H1 (cell line): ENCODE measurements at places on chromosomes 1 and 21.

- H3K4me3 ChIP-seq, result no peak overlapping the region
- no peaks in the 10 kb centered on the region for H3K36me3 ChIP-seq
- H3K27me3 ChIP-seq, result no peaks in the 10 kb centered on the region
- DNase-seq, result peak; percentile 52
Measured at GRCh38 chr1:236287757-236288619, 6.2 kb upstream of the ERO1B start.

DNA sequence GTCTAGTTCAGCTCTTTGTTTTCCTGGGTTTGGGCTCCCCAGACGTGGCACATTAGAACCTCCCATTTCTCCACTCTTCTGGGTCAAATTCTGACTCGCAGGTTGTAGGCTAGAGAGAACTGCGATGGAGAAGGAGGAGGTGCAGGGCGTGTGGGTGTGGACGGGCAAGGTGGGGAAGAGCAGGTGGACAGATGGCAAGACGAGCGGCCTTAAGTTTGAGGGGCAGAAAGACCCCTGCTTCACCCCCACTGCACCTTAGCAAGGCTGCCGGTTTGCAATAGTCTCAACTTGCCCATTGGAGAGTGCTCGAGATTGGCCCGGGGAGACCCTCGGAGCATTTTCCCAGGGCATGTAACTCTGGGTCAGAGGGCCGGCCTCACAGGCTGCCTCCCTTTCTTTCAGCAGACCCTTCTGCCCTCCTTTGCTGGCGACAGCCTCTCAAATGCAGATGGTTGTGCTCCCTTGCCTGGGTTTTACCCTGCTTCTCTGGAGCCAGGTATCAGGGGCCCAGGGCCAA lies 1.7 kb downstream of the IL24 start:
- no peaks in the 10 kb centered on the region for H3K4me1 ChIP-seq
- no peak for DNase-seq
- H3K27me3 ChIP-seq, result no peaks in the 10 kb centered on the region
- H3K27ac ChIP-seq, result no peak overlapping the region
- no peaks in the 10 kb centered on the region for H3K36me3 ChIP-seq

DNA sequence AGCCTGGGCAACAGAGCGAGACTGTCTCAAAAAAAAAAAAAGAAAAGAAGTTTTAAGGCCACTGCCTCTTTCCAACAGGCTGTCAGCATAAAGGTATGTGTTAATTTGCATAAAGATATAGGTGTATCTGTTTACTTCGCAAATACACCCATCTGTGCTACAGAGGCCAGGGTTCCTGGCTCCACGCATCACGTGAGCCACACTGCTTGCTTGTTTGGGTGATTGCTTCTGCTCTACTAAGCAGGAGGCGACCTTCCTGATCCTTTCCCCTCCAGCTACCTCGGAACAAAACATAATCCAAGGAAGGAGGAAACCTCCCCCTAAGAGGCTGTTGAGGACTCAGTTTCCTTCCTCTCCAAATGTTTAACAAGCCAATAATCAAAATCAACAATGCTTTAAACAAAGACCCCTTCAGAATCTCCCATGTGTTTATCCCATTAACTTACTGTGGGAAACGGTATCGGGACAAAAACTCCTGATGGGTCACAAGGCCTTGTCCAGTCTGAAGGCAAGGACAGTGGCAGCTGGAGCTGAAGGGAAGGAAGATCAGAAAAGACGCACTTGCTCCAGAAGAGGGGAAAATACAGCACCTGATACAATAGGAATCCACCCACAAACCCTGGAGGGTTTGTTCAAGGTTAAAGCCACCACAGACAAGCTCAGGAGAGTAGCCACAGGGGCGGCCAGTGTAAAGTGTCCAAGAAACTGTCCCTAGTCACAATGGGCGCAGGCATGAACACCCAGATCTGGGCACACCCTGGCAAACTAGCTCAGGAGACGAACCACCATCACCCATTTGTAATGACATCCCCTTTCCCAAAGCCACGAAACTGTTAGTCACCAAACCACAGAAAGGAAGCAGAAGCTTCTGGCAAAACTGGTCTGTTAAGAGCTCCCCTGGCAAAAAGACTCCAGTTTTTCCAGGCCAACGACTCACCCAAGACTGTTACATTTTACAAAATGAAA lies 17.2 kb downstream of the CTNNBIP1 start:
- no peak for DNase-seq
- no peaks in the 10 kb centered on the region for H3K36me3 ChIP-seq
- H3K4me3 ChIP-seq, result no peak overlapping the region
- H3K4me1 ChIP-seq, result peaks cover 12% of the 10 kb centered on the region
- H3K27me3 ChIP-seq, result no peaks in the 10 kb centered on the region

- no peaks in the 10 kb centered on the region for H3K4me1 ChIP-seq
- DNase-seq, result no peak
- no peak overlapping the region for H3K4me3 ChIP-seq
- no peak overlapping the region for H3K27ac ChIP-seq
- peaks cover 15% of the 10 kb centered on the region; the same call in 1 of the 2 replicates for H3K27me3 ChIP-seq
- no peaks in the 10 kb centered on the region for H3K36me3 ChIP-seq
Measured at GRCh38 chr1:228032041-228032440, 25.2 kb downstream of the WNT3A start.

GRCh38 chr1:185062710-185063370 lies 17.5 kb downstream of the RNF2 start:
- H3K4me3 ChIP-seq, result no peak overlapping the region
- no peak for DNase-seq
- no peaks in the 10 kb centered on the region for H3K36me3 ChIP-seq
- no peaks in the 10 kb centered on the region for H3K4me1 ChIP-seq
- no peak overlapping the region for H3K27ac ChIP-seq

- no peaks in the 10 kb centered on the region for H3K36me3 ChIP-seq
- H3K27ac ChIP-seq, result no peak overlapping the region
Measured at GRCh38 chr1:212918824-212919223, 31.5 kb upstream of the VASH2 start.

DNA sequence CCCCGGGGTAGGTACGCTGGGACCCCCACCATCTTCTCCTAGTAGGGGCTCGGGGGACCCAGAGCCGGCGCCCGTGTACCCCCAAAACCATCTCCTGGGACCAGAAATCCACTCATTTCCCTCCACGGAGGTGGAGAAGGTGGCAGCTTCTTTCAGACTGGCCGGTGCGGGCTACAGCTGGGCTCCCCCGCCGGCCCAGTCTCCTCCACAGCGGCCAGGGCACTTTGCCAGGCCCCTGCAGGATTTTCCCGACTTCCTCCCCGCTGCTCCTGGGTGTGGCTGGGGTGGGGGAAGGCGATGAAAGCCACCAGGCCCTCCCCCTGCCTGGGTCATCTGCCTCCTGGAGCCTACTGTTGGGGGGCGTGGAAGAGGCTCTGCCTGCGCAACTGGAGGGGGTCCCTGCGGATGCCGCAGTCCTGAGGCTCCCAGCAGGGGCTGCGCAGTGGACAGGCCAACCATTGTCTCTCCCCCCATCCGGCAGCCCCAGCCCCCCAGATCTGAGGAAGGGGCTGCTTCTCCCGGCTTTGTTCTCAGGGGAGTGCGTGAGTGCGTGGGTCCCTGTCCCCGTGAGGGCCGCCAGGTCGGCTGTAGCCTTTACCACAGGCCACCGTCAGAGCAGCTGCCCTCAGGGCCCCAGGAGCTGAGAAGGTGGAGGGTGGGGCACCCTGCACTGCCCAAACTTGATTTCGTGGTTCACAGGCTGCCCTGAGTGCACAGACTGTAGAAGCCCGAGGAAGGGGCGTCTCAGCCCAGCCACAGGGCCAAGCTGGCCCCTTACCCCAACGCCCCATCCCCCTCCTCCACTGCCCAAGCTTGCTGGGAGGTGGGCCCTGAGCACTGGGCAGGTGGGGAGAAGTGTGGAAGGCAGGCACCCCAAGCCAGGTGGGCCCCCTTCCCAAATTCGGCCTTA lies 1.3 kb downstream of the AGRN start:
- H3K27me3 ChIP-seq, result no peaks in the 10 kb centered on the region
- no peak overlapping the region for H3K27ac ChIP-seq
- peaks cover 47% of the 10 kb centered on the region for H3K4me1 ChIP-seq
- no peaks in the 10 kb centered on the region for H3K36me3 ChIP-seq
- no peak for DNase-seq

GRCh38 chr1:155880950-155881349 lies 21.6 kb downstream of the SYT11 start:
- DNase-seq, result no peak
- H3K36me3 ChIP-seq, result no peaks in the 10 kb centered on the region
- no peak overlapping the region for H3K4me3 ChIP-seq
- no peaks in the 10 kb centered on the region for H3K4me1 ChIP-seq
- H3K27ac ChIP-seq, result no peak overlapping the region

DNA sequence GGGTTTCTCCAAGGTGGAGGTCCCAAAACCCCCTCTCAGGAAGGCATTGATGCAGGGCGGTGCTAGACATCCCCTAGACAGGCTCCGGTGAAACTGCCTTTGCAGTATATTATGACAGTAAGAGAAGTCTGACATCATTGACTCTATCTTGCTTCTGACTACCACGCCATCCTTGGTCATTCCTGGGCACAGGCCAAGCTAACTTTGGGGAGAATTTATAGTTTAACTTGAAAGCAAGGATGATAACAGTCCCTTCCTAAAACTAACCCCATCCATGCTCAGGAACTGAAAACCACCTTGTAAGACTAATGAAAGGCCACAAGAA lies 30.3 kb downstream of the RSPH1 start:
- H3K4me1 ChIP-seq, result peaks cover 11% of the 10 kb centered on the region
- DNase-seq, result no peak

GRCh38 chr1:67579623-67580394 lies 105.2 kb upstream of the GADD45A start:
- H3K4me3 ChIP-seq, result no peak overlapping the region
- no peak for DNase-seq
- no peaks in the 10 kb centered on the region for H3K27me3 ChIP-seq
- no peak overlapping the region for H3K27ac ChIP-seq
- no peaks in the 10 kb centered on the region for H3K36me3 ChIP-seq
- H3K4me1 ChIP-seq, result 0 out of 2 replicates have a peak, but pooled peaks cover 4% of the 10 kb centered on the region

DNA sequence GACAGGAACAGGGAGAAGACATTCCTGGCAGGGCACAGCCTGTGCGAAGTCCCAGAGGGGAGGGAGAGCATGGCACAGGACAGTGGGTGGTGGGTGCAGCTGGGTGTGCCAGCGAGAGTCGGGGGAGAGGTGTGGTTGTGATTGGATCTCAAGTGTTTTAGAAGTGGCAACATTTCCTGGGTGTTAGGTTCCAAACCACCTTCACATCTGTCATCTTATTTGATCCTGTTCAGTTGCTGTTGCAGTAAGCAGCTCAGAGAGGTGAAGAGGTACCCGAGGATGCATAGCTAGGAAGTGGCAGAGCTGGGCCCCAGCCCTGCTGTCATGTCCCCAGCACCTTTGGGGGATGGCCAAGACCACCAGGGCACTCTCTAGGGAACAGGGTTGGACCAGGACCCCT lies 22.0 kb upstream of the DISP3 start:
- H3K4me3 ChIP-seq, result no peak overlapping the region
- no peaks in the 10 kb centered on the region for H3K27me3 ChIP-seq
- no peak for DNase-seq
- no peaks in the 10 kb centered on the region for H3K4me1 ChIP-seq
- no peaks in the 10 kb centered on the region for H3K36me3 ChIP-seq

DNA sequence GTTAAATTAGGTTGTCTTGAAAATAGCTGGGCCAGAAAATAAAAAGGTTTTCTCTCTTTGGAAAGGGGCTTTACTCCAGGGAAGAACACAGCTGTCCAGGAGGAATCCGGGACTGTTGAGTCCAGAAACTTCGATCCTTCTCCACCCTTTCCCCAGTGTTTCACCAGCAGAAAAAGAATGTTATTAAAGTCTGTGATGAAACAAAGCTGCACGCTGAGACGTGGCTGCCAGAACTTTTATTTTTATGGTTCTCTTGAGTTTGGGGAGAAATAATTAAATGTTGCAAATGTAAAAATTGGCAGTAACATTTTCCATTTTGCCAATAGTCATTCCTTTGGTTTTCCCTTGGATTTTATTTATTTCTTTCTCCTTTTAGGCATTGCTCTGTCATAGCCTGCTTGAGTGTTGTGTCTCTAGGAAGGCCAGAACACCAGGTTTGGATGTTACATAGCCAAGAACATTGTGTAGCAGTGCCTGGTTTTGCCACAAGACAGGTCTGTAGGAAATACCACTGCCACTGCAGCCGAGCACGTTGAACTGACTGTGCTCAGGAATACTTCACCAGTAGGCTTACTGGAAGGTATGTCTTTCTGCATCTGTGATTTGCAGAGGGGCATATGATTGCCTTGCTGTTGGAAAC lies 87.4 kb downstream of the ROR1 start:
- H3K36me3 ChIP-seq, result no peaks in the 10 kb centered on the region
- peaks cover 12% of the 10 kb centered on the region; the same call in 1 of the 2 replicates for H3K4me1 ChIP-seq
- no peak for DNase-seq
- no peaks in the 10 kb centered on the region for H3K27me3 ChIP-seq
- no peak overlapping the region for H3K4me3 ChIP-seq
- H3K27ac ChIP-seq, result no peak overlapping the region

DNA sequence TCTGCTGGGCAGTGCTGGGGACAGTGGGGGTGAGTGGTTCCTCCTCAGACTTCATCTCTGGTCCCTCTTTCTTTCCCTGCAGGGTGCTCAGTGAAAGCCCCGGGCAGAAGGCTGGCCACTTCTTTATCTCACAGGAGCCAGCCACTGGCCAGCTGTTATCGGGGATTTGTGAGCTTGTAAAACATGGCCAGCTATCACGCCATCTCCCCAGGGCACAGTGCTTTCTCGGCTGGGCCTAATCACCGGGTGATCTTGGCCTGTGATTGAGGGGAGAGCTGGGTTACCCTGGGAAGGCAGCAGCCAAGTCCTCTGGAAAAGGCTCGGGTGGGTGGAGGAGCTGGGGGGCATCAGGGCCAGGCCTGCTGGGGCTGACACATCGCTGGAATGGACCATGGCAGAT lies 83.0 kb downstream of the IGSF21 start:
- H3K27ac ChIP-seq, result no peak overlapping the region
- H3K4me1 ChIP-seq, result peaks cover 12% of the 10 kb centered on the region
- DNase-seq, result no peak
- H3K36me3 ChIP-seq, result no peaks in the 10 kb centered on the region

DNA sequence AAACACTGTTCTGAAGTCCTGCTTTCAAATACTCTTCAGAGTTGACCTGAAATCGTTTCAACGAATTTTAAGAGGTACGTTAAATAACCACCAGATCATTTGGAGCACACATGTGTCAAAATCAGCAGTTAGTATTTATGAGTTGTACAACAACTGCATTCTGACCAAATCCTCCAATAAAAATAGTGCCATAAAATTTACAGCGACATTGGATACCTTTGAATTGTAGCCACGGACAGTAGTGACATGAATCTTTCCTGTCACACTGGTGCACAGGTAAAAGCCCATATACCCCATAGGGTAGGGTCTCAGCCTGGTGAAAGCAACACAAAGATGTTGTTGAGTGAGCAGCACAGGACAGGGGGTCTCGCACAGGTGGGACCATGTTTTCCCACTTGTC lies 121.5 kb downstream of the CLIC6 start:
- no peaks in the 10 kb centered on the region for H3K36me3 ChIP-seq
- no peak overlapping the region for H3K4me3 ChIP-seq
- H3K4me1 ChIP-seq, result no peaks in the 10 kb centered on the region

- no peak overlapping the region for H3K27ac ChIP-seq
- no peaks in the 10 kb centered on the region for H3K36me3 ChIP-seq
- H3K4me3 ChIP-seq, result no peak overlapping the region
Measured at GRCh38 chr1:56617141-56617540, 28.0 kb upstream of the PRKAA2 start.
